B cell (primary cell): ENCODE measurements at places on chromosomes 6 and 20. TPM values are rescaled to one million over a fixed set of nuclear protein-coding genes. Genes with fewer than 3 reads are reported as not detected.

CD83 gene
- total RNA-seq = 332 and 339 TPM in 2 replicates

LAMP5 gene
- 0.15 and 0.17 TPM in 2 replicates for total RNA-seq

SLC22A3 gene
- not detected in 2 replicates for total RNA-seq

LPA gene
- not detected in 2 replicates for total RNA-seq

DNA sequence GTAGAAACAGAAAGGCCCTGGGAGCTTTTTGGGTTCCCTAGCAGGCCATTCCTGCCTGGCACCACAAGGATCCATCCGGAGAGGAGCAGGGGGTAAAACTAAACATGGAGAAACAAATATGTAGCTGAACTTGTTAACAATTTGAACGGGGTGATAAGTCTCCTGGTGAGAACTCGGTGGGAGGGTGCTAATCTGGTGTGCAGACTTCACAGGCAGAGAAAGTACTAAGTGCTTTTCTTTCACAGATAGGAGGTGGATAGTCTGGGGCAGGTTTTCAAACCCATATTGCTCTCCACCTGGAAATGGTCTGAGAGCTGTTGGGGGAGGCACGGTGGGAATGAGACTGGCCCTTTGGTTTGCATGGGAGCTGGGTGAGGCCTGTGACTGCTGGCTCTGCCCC is 196.3 kb upstream of the FUT9 start:
- no peak for DNase-seq

NOX3 gene
- total RNA-seq = not detected in 2 replicates

- no peak for DNase-seq
These were observed 5.2 kb downstream of the PRELID3B start for GRCh38 chr20:59037386-59037785.

DNA sequence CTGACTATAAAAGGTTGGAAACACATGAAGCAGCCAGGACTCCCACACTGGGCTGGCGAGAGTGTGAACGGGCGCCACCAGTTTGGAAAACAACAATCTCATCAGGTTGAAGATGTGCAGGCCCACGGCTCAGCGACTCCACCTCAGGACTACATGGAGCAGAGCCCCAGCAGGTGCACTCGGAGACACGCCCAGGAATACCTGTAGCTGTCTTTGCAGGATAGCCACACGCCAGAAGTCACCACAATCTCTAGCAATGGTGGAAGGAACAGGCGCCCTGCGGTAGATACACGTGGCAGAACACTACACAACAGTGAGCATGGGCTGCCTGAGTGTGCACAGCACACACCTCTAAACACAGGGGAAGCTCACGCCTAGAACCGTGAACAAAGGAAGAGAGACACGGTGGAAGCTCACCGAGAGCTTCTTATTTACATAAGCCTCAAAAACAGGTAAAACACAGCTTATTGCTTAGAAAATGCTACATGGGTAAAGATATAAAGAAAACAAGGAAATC is 28.7 kb upstream of the RPS6KA2 start:
- peak; percentile 31 for DNase-seq

HEY2 gene
- total RNA-seq = not detected in 2 replicates
